SHP77 (cell line): ENCODE measurements at places on chromosomes 11 and 22.

GRCh38 chr11:61850687-61851086 lies 22.6 kb downstream of the FADS2 start:
- DNase-seq, result no peak

GRCh38 chr11:93526641-93527583 lies 16.3 kb downstream of the SMCO4 start:
- no peak for DNase-seq

GRCh38 chr11:117022526-117022925 lies 75.7 kb downstream of the SIK3 start:
- DNase-seq, result no peak

DNA sequence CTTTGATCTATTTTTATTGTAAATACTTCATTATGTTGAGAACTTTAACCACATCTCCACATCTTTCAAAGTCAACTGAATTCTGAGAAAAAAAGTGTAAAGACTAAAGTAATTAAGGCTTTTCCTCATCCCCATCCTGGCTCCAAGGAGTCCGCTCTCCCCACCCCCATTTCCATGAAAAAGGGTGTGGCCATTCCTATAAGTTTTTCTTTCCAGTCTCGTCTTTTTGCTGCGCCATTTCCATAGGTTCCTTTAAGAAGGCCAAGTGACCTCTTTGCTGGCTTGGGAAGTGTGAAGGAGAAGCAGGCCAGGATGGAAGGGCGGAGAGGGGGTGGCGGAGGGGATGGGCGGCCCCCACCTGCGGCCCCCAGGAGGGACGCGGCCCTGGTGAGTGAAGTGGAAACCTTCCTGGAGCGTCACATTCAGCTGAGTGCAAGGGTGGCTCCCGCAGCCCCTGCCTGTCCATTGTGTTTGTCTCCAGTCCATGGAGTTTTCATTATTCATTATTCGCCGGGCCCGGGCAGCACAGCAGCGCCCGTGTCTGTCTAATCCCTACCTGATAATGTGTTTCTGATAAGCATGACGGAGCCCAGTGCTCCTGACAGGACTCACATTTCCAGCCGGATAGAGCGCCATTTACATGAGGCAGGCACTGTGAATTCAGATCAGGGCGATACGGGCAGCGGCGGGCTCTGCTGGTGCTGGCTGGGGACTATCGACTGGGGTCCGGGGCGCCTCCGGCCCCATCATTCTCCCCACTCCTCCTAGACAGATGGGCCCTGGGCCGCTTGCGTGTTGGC lies 739.8 kb downstream of the OPCML start:
- DNase-seq, result no peak

DNA sequence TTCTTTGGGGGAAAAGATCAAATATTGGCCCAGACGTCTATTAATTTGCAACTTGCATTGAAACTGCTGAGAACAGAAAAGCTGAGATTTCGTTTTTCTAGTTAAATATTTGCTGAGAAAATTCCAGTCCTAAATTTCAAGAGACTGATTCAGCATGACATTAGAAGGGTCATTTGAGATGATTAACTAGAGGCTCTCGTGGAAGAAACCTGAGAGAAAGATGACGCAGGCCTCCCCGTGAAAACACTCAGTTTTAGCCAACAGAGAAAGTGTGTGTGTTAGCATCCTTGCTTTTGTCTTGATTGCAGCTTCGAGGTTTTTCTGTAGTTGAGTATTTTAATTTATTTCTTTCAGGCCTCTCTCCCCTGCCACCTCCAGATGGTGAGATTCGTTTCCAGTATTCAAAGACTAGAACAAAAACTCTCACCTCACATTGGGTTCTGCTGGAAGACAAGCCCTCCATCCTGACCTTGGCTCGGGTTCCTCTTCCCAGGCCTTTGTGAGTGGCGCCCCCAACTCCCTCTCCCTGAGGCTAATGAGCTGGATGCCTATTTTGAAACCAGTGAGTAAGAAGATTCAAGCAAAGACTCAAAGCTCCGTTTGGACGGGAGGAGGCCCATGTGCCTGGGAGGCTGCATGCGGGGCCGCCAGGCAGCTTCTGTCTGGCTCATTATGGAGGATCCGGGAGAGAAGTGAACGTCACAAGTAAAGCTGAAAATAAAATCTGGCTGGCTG lies 52.4 kb downstream of the CELSR1 start:
- DNase-seq, result no peak

DNA sequence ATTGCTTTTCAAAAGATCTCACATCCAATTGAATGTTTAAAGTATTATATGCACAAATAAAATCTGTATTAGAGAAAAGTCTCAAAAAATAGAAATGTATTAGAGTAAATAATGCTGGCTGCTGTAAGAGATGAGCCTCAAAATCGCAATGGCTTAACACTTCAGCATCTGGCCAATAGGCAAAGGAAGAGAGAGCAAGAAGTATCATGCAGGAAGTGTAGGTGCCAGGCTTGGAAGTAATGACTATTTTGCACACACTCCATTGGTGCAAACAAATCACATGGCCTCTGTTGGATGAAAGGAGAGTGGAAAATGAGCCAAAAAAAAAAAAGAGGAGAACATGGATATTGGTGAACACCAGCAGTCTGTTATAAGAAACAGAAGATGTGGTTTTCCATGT lies 193.0 kb upstream of the E2F8 start:
- no peak for DNase-seq
